ENCODE measurements at places on chromosomes 1 and 21.

DNA sequence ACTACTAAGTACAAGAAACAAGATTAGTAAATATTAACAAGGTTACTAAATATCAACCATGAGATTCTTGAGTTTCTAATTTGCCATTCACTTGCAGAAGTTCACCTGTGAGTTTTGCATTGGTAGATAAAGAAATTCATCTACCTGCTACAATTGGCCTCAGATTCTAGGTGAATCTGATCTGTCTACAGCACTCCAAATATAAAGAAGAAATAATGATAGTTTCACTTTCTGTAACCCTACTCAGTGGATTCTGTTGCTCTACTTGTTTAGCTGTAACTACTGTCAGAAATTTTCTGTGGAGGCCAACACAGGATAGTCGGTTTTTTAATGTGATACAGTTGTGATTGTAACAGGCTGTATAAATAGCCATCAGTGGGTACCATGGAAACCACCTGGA, 118.6 kb downstream of the NR5A2 start:
- no peak for DNase-seq

GRCh38 chr1:89201106-89201794, 2.5 kb upstream of the GBP4 start:
- no peak for DNase-seq

- DNase-seq = no peak
These were observed 17.9 kb downstream of the CAPZA1 start for GRCh38 chr1:112637254-112638109.

GRCh38 chr1:163980394-163980793, 578.6 kb upstream of the PBX1 start:
- DNase-seq = no peak

DNA sequence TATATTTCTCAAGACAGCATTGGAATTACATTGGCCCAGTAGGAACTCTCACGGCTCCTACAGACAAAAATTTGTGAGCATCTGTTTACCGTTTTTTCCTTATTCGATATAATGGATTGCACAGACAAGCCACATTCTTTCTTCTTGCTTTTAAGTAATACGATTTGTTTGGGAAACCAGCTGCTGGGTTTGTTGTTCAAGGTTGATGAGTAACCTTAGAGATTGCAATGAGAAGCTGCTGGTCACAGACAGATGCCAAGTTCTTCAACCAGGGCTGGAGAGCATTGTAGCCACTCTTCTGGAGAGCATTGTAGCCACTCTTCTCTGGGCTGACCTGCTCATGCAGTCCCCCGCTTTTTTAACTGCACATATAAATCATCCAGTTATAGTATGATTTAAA, 1.4 kb upstream of the MIA3 start:
- DNase-seq = no peak
